ENCODE measurements at places on chromosomes 5 and 9. TPM values are rescaled to one million over a fixed set of nuclear protein-coding genes. Genes with fewer than 3 reads are reported as not detected.

GRCh38 chr9:90331826-90332575, 310.6 kb downstream of the DIRAS2 start:
- H3K27ac ChIP-seq, result no peak overlapping the region
- H3K36me3 ChIP-seq, result no peaks in the 10 kb centered on the region
- H3K4me1 ChIP-seq, result no peaks in the 10 kb centered on the region
- H3K27me3 ChIP-seq, result no peaks in the 10 kb centered on the region
- no peak overlapping the region for H3K4me3 ChIP-seq
- no peak for DNase-seq

GRCh38 chr5:144207875-144208444, 37.3 kb downstream of the KCTD16 start:
- H3K4me1 ChIP-seq, result no peaks in the 10 kb centered on the region
- H3K27ac ChIP-seq, result no peak overlapping the region
- no peaks in the 10 kb centered on the region for H3K36me3 ChIP-seq
- peaks cover 43% of the 10 kb centered on the region for H3K27me3 ChIP-seq
- H3K4me3 ChIP-seq, result no peak overlapping the region

DNA sequence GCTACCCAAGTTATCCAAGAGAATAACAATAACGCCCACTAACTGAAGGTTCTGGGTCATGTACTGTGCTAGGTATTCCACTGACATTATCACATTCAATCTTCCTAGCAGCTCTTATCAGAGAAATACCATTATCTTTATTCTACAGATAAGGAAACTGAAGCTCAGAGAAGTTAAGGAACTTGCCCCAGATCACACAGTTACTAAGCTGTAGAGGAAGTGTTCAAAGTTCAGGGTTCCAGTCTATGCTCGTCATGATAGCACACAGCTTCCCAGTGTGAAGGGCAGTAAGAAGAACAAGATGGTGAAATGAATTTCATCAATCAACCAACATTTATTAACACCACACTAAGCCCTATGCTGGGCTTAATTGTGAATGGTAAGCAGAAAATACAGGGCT, 29.6 kb downstream of the ELOVL7 start:
- H3K27ac ChIP-seq, result no peak overlapping the region
- H3K36me3 ChIP-seq, result no peaks in the 10 kb centered on the region
- H3K4me3 ChIP-seq, result no peak overlapping the region
- no peaks in the 10 kb centered on the region for H3K4me1 ChIP-seq
- no peak for DNase-seq

The FOXD1 gene
- total RNA-seq, result 63.3 TPM

The FGF1 gene
- total RNA-seq, result not detected

The FGFR4 gene
- 7.5 TPM for total RNA-seq

DNA sequence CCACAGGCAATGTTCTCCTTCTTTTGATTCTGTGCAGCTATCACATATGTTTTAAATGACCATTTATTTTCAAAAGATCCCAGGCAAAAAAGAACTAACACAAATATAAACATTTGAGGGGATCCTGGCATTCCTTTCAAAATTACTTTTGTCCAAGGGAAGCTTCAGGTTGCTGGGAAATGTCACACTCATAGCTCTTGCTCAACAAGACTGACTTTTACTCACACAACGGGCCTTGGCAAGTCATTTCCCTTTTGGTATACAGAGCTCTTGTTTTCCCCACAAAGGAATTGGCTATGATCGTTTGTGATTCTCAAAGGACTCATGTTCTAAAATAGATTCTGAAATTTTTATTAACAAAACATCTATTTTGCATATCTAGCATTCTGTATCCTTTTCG, 4.5 kb upstream of the PALM2AKAP2 start:
- H3K4me1 ChIP-seq, result no peaks in the 10 kb centered on the region
- peaks cover 7% of the 10 kb centered on the region for H3K27me3 ChIP-seq
- H3K36me3 ChIP-seq, result no peaks in the 10 kb centered on the region
- no peak overlapping the region for H3K27ac ChIP-seq
- DNase-seq, result no peak

- no peak overlapping the region for H3K4me3 ChIP-seq
- H3K27me3 ChIP-seq, result no peaks in the 10 kb centered on the region
- H3K36me3 ChIP-seq, result no peaks in the 10 kb centered on the region
Measured at GRCh38 chr9:117205806-117206205, 209.1 kb downstream of the ASTN2 start.

GRCh38 chr9:128689820-128690683, 1.0 kb downstream of the SET start:
- no peak for DNase-seq
- H3K4me3 ChIP-seq, result peak overlapping the region; percentile 97
- H3K36me3 ChIP-seq, result peaks cover 40% of the 10 kb centered on the region
- H3K4me1 ChIP-seq, result peaks cover 23% of the 10 kb centered on the region
- peak overlapping the region; percentile 87 for H3K27ac ChIP-seq
- H3K27me3 ChIP-seq, result no peaks in the 10 kb centered on the region

GRCh38 chr5:97135868-97136267, 6.5 kb downstream of the LIX1 start:
- no peaks in the 10 kb centered on the region for H3K36me3 ChIP-seq
- DNase-seq, result no peak
- H3K4me3 ChIP-seq, result no peak overlapping the region

The NR3C1 gene
- 52.6 TPM for total RNA-seq

GRCh38 chr5:15683332-15683731, 183.4 kb downstream of the FBXL7 start:
- H3K27me3 ChIP-seq, result no peaks in the 10 kb centered on the region
- H3K27ac ChIP-seq, result no peak overlapping the region
- H3K4me1 ChIP-seq, result no peaks in the 10 kb centered on the region
- no peak for DNase-seq
- no peak overlapping the region for H3K4me3 ChIP-seq
- H3K36me3 ChIP-seq, result no peaks in the 10 kb centered on the region

- no peak overlapping the region for H3K4me3 ChIP-seq
- H3K27ac ChIP-seq, result no peak overlapping the region
- H3K36me3 ChIP-seq, result no peaks in the 10 kb centered on the region
- H3K27me3 ChIP-seq, result no peaks in the 10 kb centered on the region
Measured at GRCh38 chr9:126591922-126592321, 21.8 kb upstream of the LMX1B start.

DNA sequence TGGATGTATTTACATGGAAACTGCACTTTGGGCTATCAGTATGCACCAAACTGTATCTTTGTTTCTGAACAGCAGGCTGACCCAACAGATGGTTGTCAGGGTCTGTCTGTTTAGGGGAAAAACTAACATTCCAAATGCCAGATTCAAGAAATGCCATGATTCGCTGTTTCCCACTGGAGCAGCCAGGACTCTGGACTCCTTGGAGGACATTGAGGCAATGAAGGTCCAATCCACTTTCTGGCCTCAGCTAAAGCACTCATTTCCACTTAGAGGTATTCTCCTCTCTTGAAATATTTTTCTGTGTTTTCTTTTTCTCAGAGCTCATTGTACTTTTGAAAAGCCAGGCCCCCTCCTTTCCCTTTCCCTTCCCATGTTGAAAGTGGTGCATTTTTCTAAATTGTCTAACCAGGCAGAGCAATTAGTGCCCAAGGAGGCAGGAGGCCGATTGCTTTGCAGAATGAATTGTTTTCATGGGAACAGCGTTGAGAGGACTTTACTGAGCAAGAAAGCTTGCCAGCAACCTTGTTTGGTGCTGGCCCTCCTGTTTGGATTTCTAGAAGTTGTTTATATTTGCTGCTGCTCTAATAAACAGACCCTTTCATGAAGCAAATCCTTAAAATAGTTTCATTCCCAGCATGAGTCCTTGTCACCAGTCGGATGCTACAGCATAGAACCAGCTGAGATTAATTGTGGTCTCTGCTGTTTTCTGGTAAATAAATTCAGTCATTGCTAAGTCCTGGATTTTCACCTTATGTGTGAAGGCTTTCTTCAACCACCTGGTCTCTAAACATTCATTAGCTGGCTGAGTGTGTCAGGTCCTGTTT, 132.8 kb upstream of the TAF11L2 start:
- H3K27ac ChIP-seq, result no peak overlapping the region
- peaks cover 10% of the 10 kb centered on the region for H3K4me1 ChIP-seq
- H3K4me3 ChIP-seq, result no peak overlapping the region
- no peak for DNase-seq
- no peaks in the 10 kb centered on the region for H3K36me3 ChIP-seq

- H3K27me3 ChIP-seq, result no peaks in the 10 kb centered on the region
- H3K4me3 ChIP-seq, result no peak overlapping the region
- no peaks in the 10 kb centered on the region for H3K36me3 ChIP-seq
- H3K4me1 ChIP-seq, result peaks cover 12% of the 10 kb centered on the region
- no peak for DNase-seq
- no peak overlapping the region for H3K27ac ChIP-seq
Measured at GRCh38 chr9:124214596-124215367, 43.0 kb upstream of the NEK6 start.

DNA sequence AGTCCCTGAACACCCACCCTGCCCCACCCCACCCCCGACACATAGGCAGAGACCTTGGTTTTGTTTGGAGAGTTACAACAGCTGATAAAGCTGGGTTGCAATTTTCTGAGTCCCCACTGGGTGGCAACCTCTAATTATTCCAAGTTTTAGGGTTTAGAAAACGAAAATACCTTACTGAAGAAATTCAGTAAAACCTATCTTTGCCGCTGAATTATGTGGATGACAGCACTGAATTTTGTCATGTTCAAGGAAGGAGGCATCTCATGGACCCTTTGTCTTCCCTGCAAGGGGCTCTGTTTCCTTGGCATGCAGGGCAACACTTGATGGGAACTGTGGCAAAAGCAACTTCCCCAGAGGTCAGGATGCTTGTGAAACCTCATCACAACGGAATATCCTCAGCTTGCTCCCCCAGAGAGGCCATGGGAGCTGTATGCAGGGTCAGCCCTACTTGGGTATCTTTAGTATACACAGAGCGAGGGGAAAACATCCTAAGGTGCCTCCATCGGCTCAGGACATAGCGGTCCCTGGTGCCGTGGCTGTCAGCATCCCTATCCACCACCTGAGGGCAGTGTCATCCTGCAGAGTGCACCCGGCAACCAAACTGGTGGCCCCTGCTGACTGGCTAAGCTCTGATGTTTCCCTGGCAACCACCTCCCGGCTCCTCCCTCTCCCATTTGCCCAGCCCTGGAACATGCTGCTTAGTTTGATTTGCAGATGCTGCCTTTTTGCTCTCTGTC, 123.1 kb downstream of the RXRA start:
- H3K27ac ChIP-seq, result no peak overlapping the region
- no peaks in the 10 kb centered on the region for H3K4me1 ChIP-seq
- H3K4me3 ChIP-seq, result no peak overlapping the region
- no peaks in the 10 kb centered on the region for H3K36me3 ChIP-seq
- DNase-seq, result peak; percentile 36
